CD4-positive, alpha-beta memory T cell (primary cell): ENCODE measurements at places on chromosomes 16 and 17.

DNA sequence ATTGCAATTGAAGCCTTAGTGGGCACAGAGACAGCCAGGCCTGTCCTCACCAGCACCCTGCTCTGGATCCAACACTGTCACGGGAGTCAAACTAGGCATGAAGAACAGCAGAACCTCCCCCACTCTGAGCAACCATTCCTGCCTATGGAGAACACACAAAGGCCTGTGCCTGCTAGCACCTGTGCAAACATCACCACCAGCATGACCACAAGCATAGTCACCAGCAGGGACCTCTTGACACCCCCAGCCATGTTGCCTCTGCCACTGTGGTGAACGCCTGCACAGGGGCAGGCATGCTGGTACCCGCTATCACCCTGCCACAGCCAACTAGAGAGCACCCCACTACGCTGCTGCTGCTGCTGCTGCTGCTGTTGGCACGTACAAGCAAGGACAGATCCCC is 51.7 kb downstream of the CMC2 start:
- no peak for DNase-seq

DNA sequence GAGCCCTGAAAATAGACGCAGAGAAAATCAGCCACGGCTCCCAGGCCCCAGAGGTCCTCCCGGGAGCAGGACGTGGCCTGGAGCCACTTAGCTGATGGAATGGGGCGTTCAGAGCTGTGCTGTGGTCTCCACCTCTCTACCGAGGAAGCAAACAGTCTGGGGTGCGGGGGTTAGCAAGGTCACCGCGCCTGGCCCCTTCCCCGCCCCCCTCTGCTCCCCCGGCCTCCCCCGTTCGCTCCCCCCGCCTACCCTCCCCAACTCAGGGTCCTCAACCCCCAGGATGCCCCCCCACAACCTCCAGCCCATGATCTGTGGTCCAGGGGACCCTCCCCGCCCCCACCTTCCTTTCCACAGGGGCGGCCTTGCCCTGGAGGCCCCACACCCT is 20.6 kb upstream of the C1QTNF8 start:
- DNase-seq = no peak

- DNase-seq = no peak
These were observed 1060.2 kb downstream of the CDH11 start for GRCh38 chr16:64061621-64062020.

- DNase-seq = no peak
These were observed 25.1 kb downstream of the C16orf54 start for GRCh38 chr16:29720703-29721102.

GRCh38 chr17:608511-609231 is 106.0 kb downstream of the VPS53 start:
- DNase-seq = no peak

- no peak for DNase-seq
These were observed 31.2 kb downstream of the PIMREG start for GRCh38 chr17:6475411-6475810.
